ENCODE measurements at places on chromosomes 2 and 18.

DNA sequence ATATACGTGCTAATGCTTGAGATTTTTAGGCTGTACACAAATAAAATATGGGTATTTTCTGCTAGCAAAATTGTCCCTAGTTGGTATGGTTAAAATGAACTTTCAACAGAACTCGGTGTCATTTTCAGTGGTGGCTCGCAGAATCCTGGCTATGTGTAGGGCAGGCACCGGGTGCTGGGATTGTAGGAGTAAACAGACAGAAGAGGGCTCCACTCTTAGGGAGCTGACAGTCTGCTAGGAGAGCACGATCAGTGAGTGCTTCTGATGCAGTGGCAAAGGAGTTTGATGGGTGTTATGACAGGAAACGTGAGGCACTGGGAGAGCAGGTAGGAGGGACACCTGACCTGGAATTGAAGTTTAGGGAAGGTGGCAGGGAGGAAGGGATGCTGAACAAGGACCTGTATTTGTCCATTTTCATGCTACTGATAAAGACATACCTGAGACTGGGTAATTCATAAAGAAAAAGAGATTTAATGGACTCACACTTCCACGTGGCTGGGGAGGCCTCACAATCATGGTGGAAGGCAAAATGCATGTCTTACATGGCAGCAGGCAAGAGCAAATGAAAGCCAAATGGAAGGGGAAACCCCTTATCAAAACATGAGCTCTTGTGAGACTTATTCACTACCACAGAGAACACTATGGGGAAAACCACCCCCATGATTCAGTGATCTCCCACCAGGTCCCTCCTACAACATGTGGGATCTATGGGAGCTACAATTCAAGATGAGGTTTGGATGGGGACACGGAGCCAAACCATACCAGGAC lies 105.4 kb upstream of the LCLAT1 start:
- no peak for DNase-seq

DNA sequence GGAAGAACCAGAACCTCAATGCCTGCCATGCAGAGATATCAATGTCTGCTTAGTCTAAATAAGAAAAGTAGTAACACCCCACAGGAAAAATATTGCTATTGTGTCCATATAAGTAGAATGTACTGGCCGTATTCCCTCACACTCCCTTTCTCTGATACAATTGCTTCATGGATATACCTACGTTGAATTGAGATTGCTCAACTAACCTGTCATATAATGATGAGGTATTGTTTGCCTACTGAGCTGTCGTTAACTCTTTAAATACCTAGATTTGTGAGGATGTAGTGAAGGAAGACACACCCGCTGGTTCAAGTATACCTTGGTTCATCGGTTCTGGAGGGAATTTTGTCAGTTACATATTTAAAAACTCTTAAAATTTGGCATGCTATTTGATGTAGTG lies 480.7 kb upstream of the TCF4 start:
- DNase-seq = no peak

GRCh38 chr2:232835687-232836208 lies 34.3 kb upstream of the SNORC start:
- no peak for DNase-seq

DNA sequence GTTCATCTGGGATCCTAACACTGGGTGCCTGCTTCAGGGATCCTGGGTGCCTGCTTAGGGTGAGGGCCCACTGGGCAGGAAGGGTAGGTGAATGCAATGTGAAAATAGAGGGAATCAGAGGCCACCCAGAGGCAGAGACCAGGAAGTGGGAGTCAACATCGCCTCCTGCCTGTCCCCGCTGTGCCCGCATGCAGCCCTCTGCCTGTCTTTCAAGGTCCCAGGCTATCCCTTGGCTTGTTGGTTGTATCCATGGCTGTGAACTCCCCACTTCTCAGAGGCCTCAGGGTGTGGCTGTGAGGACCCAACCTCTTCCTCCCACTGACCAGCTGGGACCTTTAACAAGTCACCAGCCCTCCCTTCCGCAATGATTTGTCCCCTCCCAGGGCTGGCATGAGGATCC lies 26.5 kb downstream of the PSD4 start:
- no peak for DNase-seq

DNA sequence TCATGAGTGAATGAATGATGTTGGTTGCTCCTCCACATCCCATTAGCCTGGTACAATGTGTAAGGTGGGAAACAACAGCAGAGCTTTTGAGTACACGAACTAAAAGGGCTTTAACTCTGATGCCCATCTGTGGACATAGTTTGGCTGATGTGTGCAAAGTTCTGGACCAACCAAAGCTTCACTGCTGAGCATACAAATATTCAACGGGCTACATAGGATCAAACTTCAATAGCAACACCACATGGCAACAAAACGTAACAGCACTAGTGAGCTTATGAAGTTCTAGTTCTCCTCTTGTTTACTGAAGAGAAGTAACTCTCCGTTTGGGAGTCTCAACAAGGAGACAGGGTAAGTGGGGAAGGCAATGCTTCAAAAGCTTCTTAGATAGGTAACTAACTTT lies 20.4 kb downstream of the STAM2 start:
- DNase-seq = no peak

- no peak for DNase-seq
These were observed 178.5 kb upstream of the SESTD1 start for GRCh38 chr2:179443180-179443579.

Measured in astrocyte of the spinal cord (primary cell).